ENCODE measurements at places on chromosomes 3 and 15. TPM values are rescaled to one million over a fixed set of nuclear protein-coding genes. Genes with fewer than 3 reads are reported as not detected.

DNA sequence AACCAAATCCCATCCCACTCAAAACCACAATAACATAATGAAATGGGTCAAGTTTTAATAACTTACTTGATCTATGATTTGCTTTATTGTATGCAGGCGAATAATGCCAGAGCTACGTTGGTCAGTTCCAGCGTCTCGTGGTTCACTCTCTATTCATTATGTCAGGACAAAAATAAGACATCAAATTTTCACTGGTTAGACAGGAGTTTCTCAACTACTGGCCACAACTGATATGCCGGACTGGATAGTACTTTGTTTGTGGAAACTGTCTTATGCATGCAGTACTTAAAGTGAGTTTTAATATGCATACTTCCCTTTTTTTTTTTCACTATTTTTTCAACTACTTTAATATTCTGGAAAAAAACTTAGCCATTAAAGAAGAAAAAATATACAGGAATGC, 94.4 kb downstream of the TJP1 start:
- no peak for DNase-seq

FAM107A gene
- 91.5 TPM for total RNA-seq

GRCh38 chr3:183244981-183245476, 8.0 kb upstream of the B3GNT5 start:
- DNase-seq: no peak

METTL6 gene
- 14.4 TPM for total RNA-seq

SLC22A14 gene
- total RNA-seq: 0.20 TPM

- DNase-seq: no peak
Observed at GRCh38 chr3:17491601-17492000, 250.8 kb downstream of the TBC1D5 start.

EXD1 gene
- total RNA-seq: not detected

- DNase-seq: no peak
Observed at GRCh38 chr3:67030785-67031740, 33.0 kb downstream of the KBTBD8 start.

GRCh38 chr3:21500834-21501233, 250.2 kb downstream of the ZNF385D start:
- no peak for DNase-seq

GRCh38 chr3:154758109-154758868, 321.8 kb upstream of the MME start:
- DNase-seq: no peak

DUSP7 gene
- total RNA-seq: 40.7 TPM

GRCh38 chr15:52067545-52067926, 45.0 kb downstream of the BCL2L10 start:
- no peak for DNase-seq

- peak; percentile 46 for DNase-seq
Observed at GRCh38 chr15:70361891-70362290, 264.2 kb upstream of the TLE3 start.

DNA sequence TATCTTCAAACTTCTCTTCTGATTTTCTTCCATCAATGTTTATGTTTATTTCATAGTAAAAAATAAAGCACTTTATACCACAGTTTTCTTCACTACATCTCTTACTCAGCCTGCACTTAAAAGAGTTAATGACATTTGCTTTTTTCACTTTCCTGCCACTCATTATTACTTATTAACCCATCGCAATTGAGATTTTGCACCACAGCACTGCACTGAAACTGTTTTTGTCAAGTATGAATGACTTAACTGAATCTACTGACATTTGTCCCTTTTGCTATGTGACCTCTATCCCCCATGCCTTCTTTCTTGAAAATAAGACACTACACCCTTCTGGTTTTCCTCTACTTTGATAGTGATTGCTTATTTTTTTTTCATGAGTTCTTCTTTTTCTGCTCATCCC, 739.7 kb upstream of the DPPA4 start:
- no peak for DNase-seq

SATB1 gene
- total RNA-seq: 28.4 TPM

- DNase-seq: no peak
Observed at GRCh38 chr3:38627956-38628355, 21.5 kb downstream of the SCN5A start.

All from upper lobe of right lung (tissue), 1 donor.